ENCODE measurements at places on chromosomes 16 and 17. TPM values are rescaled to one million over a fixed set of nuclear protein-coding genes. Genes with fewer than 3 reads are reported as not detected.

PYDC1 gene
- total RNA-seq = not detected

KRTAP3-2 gene
- not detected for total RNA-seq

KRT14 gene
- not detected for total RNA-seq

CTRB2 gene
- total RNA-seq = not detected

SYNGR2 gene
- total RNA-seq = 55.3 TPM

PTX4 gene
- not detected for total RNA-seq

PNPO gene
- 14.6 TPM for total RNA-seq

NLRC3 gene
- 0.09 TPM for total RNA-seq

OR1F1 gene
- not detected for total RNA-seq

KRT25 gene
- total RNA-seq = 0.28 TPM

LCMT1 gene
- 56.3 TPM for total RNA-seq

ATP6V0C gene
- total RNA-seq = 231 TPM

TPSG1 gene
- not detected for total RNA-seq

TEKT3 gene
- total RNA-seq = not detected

TAC4 gene
- total RNA-seq = not detected

BEAN1 gene
- not detected for total RNA-seq

NUDT21 gene
- total RNA-seq = 231 TPM

SLC4A1 gene
- total RNA-seq = not detected

CCL8 gene
- total RNA-seq = not detected

PABPN1L gene
- total RNA-seq = not detected

TBKBP1 gene
- total RNA-seq = 21.1 TPM

HIC1 gene
- total RNA-seq = 1.5 TPM

CCL7 gene
- total RNA-seq = not detected

ABCC1 gene
- 32.1 TPM for total RNA-seq

WSCD1 gene
- 0.28 TPM for total RNA-seq

KRT39 gene
- not detected for total RNA-seq

NEK8 gene
- total RNA-seq = 3.9 TPM

TP53TG3B gene
- total RNA-seq = not detected

PPM1E gene
- total RNA-seq = 6.0 TPM

SYCE1L gene
- not detected for total RNA-seq

DPEP1 gene
- 0.52 TPM for total RNA-seq

TEKT1 gene
- total RNA-seq = not detected

MYCBPAP gene
- total RNA-seq = 1.2 TPM

KRT40 gene
- total RNA-seq = 0.98 TPM

FSCN2 gene
- total RNA-seq = 0.26 TPM

MT1E gene
- total RNA-seq = 50.6 TPM

TVP23A gene
- not detected for total RNA-seq

MT1X gene
- 30.0 TPM for total RNA-seq

ACLY gene
- 175 TPM for total RNA-seq

MYH2 gene
- 1.9 TPM for total RNA-seq

PIEZO1 gene
- 174 TPM for total RNA-seq

CACNG1 gene
- not detected for total RNA-seq

HASPIN gene
- total RNA-seq = 30.1 TPM

GDPD3 gene
- 2.5 TPM for total RNA-seq

HS3ST3B1 gene
- total RNA-seq = not detected

MRPL10 gene
- 30.5 TPM for total RNA-seq

Data from A673 (cell line).